ENCODE measurements at places on chromosomes 1 and 21.

DNA sequence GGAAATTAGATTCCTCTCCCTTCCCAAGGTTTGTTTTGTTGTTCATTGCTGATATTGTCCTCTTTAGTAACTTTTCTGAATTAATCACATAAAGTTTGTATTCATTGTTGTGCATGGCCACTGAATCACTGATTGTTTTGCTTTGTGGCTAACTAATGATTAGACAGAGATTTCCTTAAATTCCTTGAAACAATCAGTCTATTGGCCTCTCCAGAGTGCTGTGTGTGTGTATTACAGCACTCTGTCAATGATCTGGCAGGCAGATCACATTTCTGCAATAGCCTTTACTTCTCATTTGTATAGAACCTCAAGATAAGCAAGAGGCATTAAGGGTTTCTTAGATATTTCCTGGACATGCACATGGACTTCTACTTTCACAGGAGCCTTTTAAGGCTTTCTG, 78.6 kb downstream of the DUSP10 start:
- DNase-seq = no peak

GRCh38 chr1:9643351-9644256, 7.9 kb upstream of the PIK3CD start:
- no peak for DNase-seq

- no peak for DNase-seq
Measured at GRCh38 chr1:228150461-228151179, 890 bp downstream of the GJC2 start.

- no peak for DNase-seq
Measured at GRCh38 chr1:99049745-99050144, 45.1 kb upstream of the PLPPR5 start.

GRCh38 chr1:109595531-109595930, 23.9 kb downstream of the GNAT2 start:
- DNase-seq = peak; percentile 8

- no peak for DNase-seq
Measured at GRCh38 chr1:9589719-9590157, 1.0 kb downstream of the TMEM201 start.

- DNase-seq = no peak
Measured at GRCh38 chr1:240151136-240151735, 59.6 kb downstream of the FMN2 start.

- DNase-seq = peak; percentile 60
Measured at GRCh38 chr1:28232558-28233263, at the start of gene DNAJC8. Gene DNAJC8 (minus strand): TSS chr1:28233029. CDS start chr1:28232998, 31 bp downstream.

All from epithelial cell of prostate (primary cell).